ENCODE measurements at places on chromosomes 5 and 9.

- DNase-seq: no peak
Measured at GRCh38 chr9:22208846-22209585, 199.9 kb upstream of the CDKN2B start.

- DNase-seq: no peak
Measured at GRCh38 chr5:109946610-109947009, 256.9 kb downstream of the MAN2A1 start.

GRCh38 chr9:112411626-112412027 is 31.7 kb downstream of the HSDL2 start:
- no peak for DNase-seq

DNA sequence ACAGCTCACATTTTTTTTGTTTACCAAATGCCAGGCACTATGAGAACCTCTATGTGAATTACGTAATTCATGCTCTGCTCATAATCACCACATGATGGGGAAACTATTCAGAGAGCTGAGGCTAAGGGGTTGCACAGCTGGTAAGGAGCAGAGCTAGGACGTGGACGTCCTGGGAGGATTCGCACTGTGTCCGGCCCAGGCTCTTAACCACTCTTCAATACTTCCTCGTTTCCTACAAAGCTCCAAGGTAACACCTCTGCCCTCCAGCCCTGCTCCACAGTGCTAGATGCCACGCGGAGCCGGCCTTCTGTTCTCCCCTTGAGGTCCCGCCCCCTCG is 8.7 kb downstream of the PHF19 start:
- no peak for DNase-seq

DNA sequence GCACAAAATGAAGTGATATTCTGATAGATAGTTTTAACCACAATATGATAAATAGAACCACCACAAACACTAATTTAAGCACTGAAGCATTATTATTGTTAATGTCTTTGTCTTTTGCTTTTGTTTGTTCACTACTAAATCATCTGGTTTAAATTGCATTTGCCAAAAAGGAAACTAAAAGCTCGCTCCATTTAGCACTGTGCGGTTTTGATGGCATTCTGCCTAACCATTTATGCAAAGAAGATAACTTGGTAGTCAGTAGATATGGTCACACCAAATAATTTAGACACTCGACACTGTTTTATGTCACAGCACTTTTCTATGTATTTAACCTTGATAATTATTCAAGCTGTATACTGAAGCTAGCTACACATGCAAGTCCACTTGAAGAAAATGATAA is 849.8 kb upstream of the CDH6 start:
- DNase-seq: peak; percentile 11

GRCh38 chr9:130171226-130172148 is 717 bp upstream of the NCS1 start:
- DNase-seq: no peak

DNA sequence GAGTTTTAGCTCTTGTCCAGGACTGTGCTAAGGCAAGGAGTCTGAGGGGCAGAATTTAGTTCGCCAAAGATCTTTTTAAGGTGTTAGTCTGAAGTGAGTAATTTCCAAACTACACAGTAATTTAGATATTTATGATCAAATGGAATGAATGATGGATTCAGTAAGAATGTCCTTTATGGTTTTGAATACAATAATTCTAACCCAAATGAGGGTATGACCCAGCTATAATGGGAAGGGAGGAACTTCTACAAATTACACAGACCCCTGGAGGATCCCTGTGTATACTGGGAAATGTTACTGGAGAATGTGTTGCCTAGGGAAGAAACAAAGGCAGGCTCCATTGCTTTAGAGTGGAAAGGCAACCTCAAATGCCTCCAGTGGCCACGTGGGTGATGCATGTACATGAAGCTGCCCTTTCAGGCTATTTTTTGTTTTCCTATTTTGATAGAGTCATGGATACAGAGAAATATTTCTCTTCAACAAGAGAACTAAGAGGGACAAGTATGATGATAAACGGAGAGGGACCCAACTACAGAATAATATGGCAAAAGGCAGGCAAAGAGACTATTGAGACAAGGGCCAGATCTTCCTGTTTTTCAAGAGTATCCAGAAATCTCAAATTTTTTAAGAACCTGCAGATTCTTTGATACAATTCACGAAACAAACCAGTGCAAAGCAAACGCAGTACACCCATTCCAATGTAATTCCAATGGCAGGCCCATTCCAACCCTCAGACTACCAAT is 25.4 kb downstream of the SLC1A3 start:
- no peak for DNase-seq

GRCh38 chr9:90000925-90001324 is 396.1 kb downstream of the GADD45G start:
- DNase-seq: no peak

GRCh38 chr5:149586708-149587318 is 5.5 kb downstream of the ARHGEF37 start:
- no peak for DNase-seq

- DNase-seq: no peak
Measured at GRCh38 chr5:140319833-140320232, 16.9 kb upstream of the PFDN1 start.

DNA sequence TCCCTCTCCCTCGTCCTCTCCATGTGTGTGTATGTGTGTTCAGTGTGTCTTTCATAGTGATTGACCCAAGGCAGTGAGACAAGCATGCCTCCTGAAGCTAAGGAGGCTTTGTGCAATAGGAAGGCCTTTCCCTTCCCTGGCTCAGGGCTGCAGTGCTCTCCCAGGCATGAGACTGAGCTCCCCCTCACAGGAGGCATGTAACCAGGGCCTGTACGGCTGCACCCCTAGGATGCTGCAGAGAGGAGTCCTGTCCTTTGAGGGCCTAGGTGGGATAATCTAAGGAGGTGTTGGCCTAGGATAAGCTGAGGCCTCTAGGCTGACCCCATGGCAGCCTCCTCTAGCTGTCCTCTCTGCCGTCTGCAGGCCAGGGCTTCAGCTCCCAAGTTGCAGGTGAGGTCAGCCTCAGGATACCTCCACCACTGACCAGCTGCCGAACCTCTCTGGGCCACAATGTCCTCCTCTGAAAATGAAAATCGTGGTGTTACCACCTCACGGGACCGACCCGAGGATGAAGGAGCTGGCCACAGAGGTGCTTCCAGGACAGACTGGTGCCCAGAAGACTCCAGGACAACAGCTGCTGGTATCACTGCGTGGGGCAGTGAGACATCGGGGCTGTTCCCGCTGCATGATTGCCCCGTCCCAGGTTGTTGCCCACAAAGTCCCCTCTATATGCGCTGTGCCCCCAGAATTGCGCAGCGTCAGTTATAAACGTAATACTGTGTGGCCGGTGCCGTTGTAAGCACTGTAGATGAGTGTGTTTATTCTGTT is 129.6 kb downstream of the BARX1 start:
- no peak for DNase-seq

GRCh38 chr5:119280380-119280779 is 75.4 kb upstream of the TNFAIP8 start:
- no peak for DNase-seq

GRCh38 chr9:76180541-76180940 is 213.7 kb downstream of the RFK start:
- no peak for DNase-seq

DNA sequence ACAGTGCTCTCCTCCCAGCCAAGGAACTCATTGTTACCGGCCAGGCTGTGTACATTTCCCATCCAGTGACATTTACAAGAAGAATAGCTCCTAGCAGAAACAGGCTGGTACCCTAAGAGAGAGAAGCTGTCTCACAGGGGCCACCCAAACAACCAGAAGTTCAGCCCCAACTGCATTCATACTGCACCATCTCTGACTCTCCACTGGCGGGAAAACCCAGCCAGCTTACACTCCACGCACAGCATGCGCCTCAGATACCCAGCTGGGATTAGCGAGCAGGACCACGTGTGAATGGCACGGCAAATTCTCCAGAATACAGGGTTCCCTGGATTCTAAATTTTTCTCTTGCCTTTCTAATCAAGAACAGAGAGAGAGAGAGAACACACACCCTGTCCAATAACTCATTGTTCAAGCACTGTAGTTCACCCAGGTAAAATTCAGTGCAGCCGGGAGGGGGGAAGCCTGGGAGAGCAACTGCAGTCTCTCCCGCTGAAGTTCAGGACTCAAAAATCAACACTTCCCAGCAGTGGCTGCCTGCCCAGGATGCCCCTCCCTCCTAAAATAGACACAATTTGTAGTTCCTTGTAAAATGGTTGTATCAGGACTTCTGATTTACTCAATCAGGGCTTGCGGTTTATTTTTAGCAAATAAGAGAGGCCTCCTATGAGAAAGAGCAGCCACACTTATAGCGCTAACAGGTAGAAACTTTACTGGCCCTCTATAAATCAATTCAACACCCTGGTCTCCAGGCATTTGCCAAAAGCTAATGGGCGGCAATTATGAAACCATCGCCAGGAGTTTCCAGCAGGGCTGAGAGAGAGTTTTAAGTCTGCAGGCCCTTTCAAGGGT is 2.2 kb downstream of the COL23A1 start:
- DNase-seq: no peak

GRCh38 chr5:5533927-5534326 is 111.5 kb downstream of the ICE1 start:
- no peak for DNase-seq

DNA sequence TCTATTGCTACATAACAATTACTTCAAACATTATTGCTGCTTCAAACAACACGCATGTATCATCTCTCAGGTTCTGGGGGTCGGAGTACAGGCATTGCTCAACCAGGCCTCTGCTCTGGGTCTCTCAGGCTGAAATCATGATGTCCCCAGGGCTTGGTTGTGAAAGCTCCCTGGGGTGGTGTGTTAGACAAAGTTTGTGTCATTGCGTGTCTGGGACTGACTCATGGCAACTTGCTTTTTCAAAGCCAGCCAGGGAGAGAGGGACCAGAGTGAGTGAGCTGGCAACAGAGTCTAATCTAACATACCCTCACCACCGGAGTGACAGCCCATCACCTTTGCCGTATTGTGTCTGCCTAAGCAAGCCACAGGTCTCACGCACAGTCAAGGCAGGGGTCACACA is 259.2 kb upstream of the NFIL3 start:
- DNase-seq: no peak

DNA sequence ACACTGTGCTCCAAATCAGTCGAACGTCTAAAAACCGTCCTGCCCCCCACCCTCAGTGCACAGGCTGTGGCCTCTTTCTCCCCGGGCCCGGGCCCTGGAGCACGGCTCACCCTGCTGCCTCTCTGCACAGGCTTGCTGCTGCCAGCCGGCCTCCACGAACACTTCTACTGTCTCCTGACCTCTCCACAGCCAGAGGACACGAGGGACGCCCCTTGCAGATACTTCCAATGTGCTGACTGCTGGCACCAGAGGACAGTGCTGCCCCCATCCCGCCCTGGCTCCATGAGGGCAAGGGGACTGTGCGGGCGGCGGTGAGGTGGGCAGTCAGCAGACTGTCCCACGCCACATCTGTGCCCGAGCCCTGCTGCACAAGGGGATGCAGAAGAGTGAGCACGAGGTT is 174.8 kb downstream of the COL23A1 start:
- DNase-seq: no peak

DNA sequence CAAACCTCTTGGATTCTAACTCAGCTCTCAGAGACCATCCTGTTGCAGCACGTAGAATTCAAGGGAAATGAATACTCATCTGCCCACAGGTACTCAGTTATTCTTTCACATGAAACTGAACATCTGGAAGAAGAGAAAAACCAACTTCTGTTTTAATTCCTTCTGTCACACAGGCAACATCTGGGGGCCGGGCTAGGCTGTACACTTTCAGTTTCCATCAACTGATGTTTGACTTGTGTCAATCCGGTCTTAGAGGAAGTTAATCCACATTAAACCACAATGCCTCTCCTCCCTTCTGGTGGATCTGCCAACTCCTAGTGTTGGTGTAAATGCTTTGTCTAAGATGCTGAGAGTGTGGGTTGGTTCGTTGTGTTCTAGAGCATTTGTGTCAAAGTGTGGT is 17.6 kb downstream of the DMRT3 start:
- no peak for DNase-seq

GRCh38 chr9:123265833-123266232 is 2.6 kb downstream of the STRBP start:
- DNase-seq: no peak

- DNase-seq: no peak
Measured at GRCh38 chr9:13267743-13268142, 11.7 kb downstream of the MPDZ start.

Data from NCI-H1048 (cell line).